Effector CD4-positive, alpha-beta T cell (primary cell): ENCODE measurements at places on chromosomes 3 and 15.
A peak's percentile ranks its signal among the peaks of the same experiment; 100 is the strongest.

- no peak for DNase-seq
Measured at GRCh38 chr15:80183886-80184285, 31.1 kb downstream of the FAH start.

DNA sequence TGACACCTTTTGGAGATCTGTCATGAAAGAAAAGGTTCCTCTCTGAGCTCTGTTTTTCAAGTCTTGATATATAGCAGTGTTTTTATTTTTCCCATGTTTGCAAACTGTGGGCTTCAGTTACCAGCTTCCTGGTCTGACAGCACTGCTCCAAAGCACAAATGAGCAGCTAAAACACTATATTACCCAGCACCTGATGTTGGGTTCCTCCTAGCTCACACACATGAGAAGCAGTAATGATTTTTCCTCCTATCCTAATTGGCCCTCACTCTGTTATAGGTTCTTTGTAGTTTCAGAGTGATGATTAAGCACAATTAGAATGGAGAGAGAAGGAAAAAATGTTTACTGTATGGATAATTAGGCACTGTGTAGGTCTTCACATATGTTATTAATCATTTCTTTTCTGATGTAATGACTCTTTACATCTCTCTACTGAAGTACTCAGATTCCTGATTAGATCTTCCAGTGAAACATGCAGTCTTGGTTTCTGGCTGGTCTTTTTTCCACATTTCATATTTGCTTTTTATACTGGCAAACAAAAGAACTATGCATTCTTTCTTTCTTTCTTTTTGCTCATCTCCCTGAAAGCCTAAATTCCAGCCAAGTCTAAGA lies 939.7 kb downstream of the NSUN3 start:
- no peak for DNase-seq

GRCh38 chr3:183613366-183614285 lies 21.8 kb upstream of the KLHL24 start:
- no peak for DNase-seq

DNA sequence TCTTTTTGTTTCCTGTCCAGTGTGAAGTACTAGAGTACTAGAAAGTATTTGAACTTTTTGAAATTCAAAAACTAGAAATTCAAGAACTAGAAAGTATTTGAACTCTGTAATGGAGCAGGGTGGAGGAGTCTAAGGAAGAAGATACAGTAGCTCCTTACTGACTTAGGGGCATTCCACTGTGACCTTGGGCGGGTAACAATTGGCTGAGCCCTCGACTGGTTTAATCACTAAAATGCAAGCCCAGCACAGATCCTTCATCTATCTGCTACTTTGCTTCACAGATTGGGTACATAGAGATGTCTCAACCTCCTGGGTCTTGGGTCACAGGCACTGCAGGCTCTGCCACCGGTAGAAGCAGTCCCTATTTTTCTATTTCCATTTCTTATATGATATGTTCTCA lies 462.1 kb upstream of the AGTR1 start:
- DNase-seq = no peak

DNA sequence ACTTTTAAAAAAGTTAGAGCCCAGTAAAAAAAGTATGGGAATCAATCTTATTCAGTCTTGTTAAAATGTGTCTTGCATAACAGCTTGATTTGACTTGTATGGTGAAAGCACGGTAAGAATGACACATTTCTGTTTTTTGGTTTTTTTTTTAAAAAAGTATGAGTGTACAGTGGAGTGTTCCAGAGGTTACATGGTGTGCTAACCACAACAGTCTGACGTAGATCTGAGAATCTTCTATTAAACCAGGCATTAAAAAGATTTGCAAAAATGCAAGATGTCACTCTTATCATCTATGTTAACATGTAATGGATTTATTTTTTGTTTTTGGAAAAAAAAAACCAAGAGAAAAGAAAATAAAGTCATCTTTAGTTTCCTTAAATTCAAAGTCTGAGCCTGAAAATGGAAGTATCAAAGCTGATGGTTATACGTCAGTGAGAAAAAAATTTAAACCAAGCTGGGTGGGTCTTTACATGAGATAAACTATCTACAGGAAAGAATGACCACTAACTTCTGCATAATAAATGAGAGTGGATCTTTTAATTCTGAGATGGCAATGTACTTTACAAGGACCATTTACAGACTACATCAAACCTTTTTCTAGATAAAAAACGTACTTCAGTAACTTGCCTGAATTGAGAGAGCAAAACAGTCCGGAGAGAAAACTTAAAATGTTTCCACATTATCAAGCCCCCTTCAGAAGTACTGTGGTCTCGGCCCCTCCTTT lies 1.6 kb downstream of the GABPB1 start:
- DNase-seq = peak; percentile 28

GRCh38 chr3:161700998-161701397 lies 204.4 kb downstream of the OTOL1 start:
- DNase-seq = no peak

GRCh38 chr3:130529486-130530215 lies 12.7 kb downstream of the COL6A6 start:
- no peak for DNase-seq

DNA sequence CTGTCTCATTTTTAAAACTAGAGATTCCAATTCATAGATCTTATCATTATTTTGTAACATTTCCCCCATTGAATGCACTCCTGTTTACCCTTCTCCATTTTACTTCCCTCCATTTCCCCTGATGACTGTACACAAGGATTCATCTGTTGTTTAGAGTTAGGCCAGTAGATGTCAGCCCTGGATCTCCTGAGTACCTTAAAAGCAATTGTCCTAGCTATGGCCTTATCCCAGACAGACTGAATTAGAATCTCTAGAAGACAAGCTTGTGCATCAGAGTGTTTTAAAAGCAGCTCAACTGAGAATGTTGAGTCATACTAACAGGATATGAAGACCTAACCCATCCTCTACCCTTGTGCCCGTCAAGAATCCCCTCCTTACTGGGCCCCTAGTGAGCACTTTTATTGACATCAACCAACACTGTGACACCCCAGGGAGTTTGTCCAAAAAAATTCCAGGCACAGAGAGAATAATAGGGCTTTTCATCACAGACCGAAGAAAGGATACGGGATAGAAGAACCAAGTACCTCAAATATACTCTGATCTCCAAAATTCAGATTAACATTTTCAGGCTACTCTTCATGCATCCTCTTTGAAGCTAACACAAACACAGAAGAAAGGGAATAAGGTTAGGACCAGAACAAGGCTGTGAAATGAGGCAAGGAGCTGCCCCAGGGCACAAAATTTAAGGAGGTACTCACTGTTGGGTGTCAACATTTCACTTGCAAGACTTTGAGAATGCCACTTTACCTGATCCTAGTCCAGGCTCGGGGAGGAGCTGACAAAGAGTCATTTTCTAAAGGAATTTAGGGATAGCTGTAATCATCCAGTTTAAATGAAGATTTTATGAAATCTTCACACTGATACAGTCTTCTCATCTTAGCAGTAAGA lies 17.1 kb downstream of the ZBED2 start:
- DNase-seq = no peak

GRCh38 chr3:124630960-124631359 lies 99.3 kb upstream of the UMPS start:
- DNase-seq = no peak

DNA sequence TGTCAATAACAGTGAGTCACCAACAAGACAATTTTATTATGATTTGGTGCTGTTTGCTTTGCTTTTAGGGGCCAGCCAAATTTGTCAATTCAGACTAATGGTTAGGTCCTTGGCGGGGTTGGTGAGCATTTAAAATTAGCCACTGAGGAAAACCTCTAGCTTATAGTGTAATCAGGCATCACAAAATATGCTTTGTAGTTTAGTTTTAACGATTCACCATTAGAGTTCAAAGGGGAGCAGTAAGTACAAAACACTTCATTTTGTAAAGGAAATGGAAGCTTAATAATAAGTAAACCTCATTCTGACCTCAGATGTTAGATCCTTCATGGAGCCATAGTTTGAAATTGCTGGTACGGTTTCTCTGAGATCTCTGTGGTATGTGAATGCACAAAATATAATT lies 218.4 kb upstream of the GOLIM4 start:
- DNase-seq = no peak

GRCh38 chr3:52432225-52432624 lies 12.7 kb downstream of the SEMA3G start:
- DNase-seq = no peak

DNA sequence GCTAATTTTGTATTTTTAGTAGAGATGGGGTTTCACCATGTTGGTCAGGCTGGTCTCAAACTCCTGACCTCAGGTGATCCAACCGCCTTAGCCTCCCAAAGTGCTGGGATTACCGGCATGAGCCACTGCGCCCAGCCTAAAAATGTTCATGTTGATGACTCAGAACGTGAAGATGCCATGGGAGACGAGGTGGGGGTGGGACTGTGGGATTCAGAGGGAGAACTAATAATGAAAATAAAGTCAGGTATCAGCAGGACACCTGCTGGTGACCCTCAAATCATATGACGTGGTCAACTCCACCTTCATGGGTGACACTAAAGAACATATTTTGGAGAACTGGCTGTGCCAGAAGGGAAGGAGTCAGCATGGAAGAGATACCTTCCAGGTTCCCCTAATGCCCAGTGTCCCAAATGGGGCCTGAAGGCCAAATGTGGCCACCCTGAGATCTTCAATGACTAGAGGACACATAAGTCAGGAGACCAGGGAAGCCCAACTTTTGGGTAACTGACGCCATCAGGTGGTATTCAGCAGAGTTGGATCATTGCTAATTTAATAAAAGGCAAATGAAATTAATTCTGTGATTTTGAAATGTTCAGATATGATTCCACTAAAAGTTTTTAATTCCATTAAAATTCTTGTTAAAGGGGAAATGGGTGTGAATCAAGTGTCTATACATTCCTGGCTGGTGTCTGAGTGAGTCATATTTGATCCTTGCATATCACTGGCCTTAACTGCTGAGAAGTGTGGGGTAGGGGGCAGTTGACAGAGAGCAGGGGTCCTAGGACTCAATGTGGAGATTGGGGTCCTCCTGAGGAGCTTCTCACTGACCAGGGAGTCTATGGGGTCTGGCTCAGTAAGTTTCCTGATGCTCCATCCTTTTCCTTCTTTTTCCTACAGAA lies 88.6 kb upstream of the GSK3B start:
- no peak for DNase-seq

DNA sequence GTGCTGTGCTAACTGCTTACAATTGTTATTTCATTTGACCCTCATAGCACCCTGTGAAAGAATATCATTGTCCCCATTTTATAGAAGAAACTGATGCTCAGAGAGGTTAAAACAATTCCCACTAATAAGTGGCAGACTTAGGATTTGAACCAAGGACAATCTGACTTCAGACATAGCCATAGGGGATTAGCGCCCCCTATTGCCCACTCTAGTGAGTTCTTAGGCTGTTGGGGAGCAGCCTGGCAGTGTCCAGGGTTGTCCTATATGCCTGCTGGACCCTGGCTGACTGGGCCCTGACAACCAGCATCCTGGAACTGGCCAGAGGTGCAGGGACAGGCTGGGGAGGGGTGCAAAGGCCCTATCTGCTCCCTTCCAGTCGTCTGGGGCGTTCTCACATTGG lies 15.4 kb downstream of the DPH3 start:
- DNase-seq = no peak

- no peak for DNase-seq
Measured at GRCh38 chr3:139263798-139264197, 80.0 kb upstream of the MRPS22 start.

- no peak for DNase-seq
Measured at GRCh38 chr15:55649058-55649423, 60.9 kb upstream of the PYGO1 start.

DNA sequence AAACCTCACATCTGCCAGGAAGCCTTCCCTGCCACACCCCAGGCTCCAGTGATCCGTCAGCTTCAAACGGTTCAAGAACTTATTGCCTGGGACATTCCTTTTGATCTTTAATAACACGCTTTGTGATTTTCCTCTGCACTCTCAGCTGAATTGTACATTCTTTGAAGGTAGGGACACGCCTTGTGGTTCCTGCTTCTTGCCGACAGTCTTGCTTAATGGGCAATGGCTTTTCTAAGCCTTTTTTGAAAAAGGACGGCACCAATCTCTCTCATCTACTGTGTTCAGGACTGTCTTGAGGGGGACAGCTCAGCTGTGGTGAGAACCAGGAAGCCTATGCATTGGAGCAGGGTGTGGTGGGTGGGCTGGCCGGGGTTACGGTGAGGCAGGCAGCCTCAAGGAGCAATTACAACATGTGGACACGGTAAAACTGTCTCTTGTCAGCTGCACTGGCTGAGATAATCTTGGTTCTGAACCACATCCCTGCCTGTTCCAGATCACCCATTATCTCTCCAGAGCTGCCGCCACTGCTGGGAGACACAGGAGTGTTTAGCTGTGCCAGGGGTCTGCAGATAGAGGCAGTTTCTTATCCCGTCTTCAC lies 46.0 kb upstream of the GLCE start:
- no peak for DNase-seq

DNA sequence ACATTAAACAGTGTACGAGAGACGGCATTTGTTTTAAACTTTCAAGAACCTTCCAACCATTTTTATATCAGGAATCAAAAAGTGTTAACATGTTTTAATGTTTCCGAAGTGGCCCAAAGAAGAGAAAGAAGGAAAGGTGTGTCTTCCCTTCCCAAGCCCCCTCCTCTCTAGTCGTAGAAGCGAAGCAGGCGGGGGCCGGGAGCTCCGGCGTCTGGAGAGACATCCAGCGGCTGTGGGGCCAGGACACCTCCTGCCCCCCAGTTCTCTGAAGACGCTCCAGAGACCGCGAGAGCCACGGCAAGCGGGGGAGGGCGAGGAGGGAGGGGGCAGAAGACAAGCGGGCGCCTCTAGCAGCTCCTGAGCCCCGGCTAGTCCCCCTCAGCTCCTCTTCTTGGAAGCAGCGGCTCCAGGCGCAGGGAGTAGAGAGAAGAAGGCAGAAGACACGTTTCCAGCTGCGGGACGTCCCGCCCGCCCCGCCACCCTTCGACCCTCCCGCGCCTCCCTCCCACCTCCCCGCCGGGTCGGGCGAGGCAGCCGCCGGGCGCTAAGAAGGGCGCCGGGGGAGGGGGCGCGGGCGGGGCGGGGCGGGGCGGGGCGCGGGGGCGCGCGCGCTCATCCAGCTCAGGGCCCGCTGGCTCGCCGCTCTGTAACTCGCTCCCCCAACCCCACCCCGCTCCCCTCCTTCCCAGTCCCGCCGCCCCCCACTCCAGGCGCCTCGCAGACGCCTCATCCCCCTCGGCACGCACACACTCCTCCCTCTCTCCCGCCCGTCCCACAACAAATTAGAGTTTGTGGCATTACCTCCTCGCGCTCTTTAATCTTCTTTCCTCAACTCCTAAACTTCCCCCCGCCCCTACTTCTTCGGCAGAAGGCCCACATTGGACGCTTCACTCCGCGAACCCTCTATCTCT lies at the start of gene ZBTB20:
Gene ZBTB20 (minus strand): TSS at position 871 of the 911 bp plus-strand sequence.
- peak; percentile 61 for DNase-seq

- DNase-seq = no peak
Measured at GRCh38 chr3:72042397-72043203, 257.7 kb upstream of the PROK2 start.

GRCh38 chr3:146189519-146190173 lies 28.7 kb upstream of the PLOD2 start:
- DNase-seq = no peak

GRCh38 chr15:91973481-91973880 lies 120.0 kb downstream of the SLCO3A1 start:
- no peak for DNase-seq

DNA sequence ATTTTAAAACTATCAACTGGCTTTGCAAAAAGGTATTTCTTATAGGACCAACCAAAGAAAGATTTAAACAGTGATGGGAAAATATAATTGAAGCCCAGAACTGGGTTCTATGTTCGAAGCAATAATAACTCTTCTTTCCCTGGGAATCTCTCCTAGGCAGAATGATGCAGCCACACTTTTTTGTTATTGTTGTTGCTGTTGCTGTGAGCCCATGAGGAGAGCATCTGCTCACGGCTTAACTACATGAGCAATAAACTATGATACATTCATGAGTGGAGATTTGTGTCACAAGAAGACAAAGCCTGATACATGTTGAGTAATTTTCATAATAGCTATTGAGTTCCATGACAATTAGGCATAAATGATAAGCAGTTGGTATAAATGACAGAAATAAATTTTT lies 80.5 kb downstream of the CRTC3 start:
- no peak for DNase-seq
